ENCODE measurements at places on chromosomes 13 and 19.

- no peak for DNase-seq
These were observed 87.1 kb downstream of the ARHGEF7 start for GRCh38 chr13:111202156-111202621.

DNA sequence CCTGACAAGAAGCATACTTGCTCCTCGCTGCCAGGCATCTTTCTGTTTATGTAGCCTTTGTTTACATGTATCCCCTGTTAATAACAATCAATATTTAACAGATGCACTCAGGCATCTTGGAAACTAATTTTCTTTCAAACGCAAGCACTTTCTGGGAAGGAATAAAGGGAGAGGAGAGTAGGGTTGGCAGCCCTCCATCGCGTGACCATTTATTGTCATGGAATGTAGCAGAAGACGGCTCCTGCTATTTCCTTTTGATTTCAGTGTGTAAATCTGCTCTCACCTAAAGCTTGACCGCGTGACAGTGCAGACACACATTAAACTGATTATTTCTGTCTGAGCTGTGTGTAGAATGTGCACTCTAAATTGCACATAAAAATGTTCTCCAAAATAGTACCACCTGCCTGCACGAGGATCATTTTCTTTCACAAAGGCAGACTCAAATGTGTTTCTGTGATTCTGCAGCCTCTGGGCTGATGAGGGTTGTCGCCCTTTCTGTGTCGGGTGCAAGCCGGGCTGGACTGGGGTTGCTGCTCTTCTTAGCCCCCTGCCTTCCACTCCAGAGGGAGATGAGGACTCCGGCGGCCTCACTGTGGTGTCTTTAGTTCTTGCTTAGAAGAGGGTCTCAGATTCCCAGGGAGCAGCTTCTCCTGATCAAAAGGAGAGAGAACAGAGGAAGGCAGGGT is 223.5 kb upstream of the MAB21L1 start:
- no peak for DNase-seq

DNA sequence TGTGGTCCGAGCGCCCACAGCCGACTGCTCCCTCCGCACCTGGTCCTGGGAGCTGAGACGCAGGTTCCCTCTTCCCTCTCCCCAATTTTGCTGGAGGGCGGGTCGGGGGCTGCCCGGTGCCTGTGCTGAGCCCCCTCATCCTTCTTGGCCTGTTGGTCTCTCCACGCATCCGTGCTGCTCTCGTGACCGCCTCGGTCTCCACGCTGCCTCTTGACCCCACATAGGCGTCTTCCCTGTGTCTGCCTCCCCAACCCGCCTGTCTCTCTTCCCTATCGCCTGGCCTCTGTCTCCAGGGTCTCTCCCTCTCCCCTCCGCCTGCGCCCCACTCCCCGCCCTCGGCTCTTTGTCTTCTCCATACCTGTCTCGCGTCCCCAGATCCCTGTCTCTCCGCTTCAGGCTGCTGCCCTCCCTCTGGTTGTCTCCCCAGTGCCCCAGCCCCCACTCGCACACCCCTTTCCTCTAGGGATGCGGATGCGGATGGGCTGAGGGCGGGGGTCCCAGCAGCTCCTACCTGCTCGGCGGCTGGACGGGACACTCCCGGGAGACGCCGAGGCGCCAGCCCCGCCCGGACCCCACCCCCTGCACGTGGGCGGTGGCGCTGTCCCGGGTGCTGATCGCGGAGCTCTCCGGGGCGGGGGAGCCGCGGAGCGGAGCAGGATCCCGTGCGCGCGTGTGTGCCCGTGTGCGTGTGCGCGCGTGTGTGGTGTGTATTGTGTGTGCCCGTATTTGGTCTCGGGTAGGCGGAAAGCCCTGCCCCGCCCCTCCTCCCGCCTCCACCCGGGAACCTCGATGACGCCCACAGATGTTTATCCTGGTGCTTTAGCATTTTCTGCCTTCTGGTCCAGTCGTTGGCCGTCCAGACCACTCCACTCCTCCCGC is at the start of gene SYT5:
SYT5 (minus strand) TSS at position 684 of the 879 bp plus-strand sequence. CDS start 1,248 bp downstream, outside the sequence.
- peak; percentile 56 for DNase-seq

DNA sequence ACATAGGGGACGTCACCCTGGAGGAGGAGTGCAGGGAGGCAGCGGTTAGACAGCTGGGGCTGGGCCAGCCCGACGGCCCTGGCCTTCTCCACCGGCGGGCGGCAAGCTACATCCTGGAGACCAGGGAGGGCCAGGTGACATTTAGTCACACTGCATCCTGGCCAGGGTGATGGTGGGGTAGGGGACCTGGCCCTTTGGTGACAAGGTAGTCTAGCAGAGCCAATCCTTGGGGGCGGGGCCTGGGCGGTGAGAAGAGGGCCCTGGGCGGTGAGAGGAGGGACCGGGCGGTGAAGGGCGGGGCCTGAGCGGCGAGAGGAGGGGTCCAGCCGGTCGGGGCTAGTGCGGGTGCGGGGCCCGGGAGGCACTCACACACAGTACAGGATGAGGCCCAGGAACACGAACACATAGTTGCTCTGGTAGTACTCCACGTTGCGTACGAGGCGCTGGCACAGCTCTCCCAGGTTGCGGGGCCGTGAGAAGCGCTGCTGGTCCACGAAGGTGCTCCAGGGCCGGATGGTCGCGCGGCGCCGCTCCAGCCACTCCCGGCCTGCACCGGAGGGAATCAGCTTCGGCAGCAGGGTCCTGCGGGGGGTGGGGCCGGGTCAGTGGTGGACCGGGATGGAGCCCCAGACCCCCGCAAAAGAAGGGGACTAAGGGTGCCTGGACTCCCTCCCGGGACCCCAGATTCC is 610 bp downstream of the RABAC1 start:
- DNase-seq, result peak; percentile 94

DNA sequence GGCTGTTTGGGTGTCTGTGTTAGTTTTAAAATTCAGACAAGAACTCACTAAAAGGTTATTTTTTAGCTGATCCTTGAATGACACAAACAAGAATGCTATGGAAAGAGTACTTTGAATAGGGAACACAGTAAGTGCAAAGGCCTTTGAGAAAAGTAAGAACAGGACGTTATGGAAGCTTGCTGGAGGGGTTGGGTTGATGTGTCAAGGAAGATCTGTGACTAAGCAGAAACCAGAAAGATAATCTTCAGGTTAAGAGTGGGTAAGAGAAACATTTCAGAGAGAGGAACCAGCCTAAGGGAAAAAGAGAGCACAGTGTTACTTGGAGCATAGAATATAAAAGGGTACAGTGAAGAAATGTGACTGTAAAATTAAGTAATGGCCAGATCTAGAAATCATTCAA is 41.2 kb upstream of the TRPC4 start:
- DNase-seq, result no peak

GRCh38 chr19:49020931-49021895 is 2.9 kb downstream of the CGB3 start:
- DNase-seq, result no peak

All from glutamatergic neuron (in vitro differentiated cells).